ENCODE measurements at places on chromosomes 1 and 21. TPM values are rescaled to one million over a fixed set of nuclear protein-coding genes. Genes with fewer than 3 reads are reported as not detected.

GRCh38 chr1:28601696-28602095, 9.6 kb downstream of the RAB42 start:
- peak; percentile 52 for DNase-seq

DNA sequence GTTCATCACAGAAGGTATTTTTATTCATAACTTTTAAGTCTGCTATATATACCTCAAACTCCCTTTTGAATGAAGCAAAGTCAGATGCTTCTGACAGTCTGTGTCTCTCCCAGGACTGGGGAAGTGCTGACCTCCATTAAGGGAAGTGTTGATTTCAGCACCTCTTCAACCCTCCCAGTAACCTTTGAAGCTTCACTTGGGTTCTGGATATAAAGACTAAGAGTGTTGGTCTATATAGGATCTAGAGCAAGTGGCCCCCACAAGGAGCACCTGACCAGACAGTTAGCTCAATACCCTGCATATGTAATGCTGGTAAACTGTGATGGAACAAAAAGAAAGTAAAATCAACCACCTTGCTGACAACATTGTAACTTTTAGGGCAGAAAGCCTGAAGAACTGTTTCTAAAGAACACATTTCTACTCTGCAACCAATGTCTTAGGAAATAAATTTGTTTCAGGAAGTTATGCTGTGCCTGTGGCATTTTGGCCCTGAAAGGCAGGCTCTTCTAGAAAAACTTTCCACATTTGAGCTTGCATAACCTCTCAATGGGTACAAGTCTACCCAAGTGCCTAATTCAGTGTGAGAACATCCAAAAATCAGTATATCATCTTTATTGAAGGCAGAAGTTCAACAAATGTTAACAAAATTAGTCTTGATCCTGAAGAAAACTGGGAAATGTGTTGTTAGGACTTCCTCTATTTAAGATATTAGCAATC, 865 bp upstream of the PTPN22 start:
- no peak for DNase-seq

DNA sequence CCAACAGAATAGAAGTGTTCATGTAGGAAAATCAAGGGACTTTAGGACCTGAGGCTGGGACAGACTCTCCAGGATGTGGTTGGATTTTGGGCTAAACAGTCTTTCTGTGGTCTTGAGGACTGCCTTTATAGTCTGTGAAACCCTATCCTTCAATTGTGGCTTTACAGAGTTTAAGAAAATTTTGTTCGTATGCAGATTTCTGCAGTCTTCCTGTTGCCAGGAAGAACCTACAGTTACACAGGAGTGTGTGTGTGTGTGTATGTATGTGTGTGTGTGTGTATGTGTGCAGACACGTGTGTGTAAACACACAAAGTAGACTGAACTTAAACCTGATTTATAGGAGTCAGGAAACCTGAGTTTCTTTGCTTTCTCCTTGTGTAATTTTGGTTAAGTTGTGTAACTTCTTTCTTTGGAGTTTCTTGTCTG, 22.8 kb downstream of the NEK7 start:
- no peak for DNase-seq

- DNase-seq: no peak
Observed at GRCh38 chr1:203619091-203619780, 7.4 kb upstream of the ATP2B4 start.

DNA sequence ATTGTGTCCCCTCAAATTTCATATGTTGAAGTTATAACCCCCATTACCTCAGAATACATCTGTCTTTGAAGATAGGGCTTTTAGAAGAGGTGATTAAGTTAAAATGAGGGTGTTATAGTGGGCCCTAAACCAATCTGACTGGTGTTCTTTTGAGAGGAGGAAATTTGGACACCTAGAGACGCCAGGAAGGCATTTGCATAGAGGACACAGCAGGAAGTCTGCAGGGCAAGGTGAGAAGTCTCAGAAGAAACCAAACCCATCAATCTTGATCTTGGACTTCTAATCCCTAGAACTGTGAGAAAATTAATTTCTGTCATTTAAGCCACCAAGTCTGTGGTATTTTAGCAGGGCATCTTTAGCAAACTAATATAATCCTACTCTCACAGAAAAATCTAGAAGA, 13.0 kb downstream of the GOLPH3L start:
- DNase-seq: no peak

GRCh38 chr1:34356853-34357252, 180.1 kb downstream of the C1orf94 start:
- DNase-seq: no peak

GRCh38 chr1:228340686-228341449, 65.8 kb downstream of the TRIM11 start:
- peak; percentile 7 for DNase-seq

DNA sequence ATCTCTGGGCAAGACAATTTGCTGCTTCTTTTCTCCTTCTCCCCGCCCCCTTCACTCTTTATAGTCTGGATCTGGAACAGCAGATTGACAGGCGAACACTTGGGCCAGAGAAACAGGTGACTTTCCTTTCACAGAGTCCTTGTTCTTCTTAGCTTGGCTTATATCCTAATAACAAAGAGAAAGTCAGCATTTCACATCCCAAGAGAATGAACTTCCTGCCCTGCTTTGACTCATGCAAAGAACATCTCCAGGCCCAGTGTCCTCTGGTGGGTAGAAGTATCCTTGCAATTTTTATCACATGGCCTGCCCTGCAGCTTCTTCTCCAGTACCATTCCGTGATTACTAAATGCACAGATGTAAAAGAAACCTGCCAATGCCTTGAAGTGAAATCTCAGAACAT, 764.4 kb downstream of the ADGRL2 start:
- DNase-seq: no peak

DNA sequence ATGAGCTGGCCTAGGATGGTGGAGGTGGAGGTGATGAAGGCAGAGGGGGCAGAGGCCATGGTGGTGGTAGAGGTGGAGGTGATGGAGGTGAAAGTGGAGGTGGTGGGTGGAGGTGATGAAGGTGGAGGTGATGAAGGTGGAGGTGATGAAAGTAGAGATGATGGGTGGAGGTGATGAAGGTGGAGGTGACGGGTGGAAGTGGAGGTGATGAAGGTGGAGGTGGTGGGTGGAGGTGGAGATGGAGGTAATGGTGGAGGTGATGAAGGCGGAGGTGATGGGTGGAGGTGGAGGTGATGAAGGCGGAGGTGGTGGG, 19.7 kb upstream of the NPHP4 start:
- DNase-seq: no peak

GRCh38 chr1:229972600-229973296, 94.3 kb upstream of the GALNT2 start:
- DNase-seq: no peak

- no peak for DNase-seq
Observed at GRCh38 chr1:247343801-247344200, 12.1 kb upstream of the ZNF496 start.

GRCh38 chr1:61226791-61227567, 144.6 kb downstream of the NFIA start:
- no peak for DNase-seq

DNA sequence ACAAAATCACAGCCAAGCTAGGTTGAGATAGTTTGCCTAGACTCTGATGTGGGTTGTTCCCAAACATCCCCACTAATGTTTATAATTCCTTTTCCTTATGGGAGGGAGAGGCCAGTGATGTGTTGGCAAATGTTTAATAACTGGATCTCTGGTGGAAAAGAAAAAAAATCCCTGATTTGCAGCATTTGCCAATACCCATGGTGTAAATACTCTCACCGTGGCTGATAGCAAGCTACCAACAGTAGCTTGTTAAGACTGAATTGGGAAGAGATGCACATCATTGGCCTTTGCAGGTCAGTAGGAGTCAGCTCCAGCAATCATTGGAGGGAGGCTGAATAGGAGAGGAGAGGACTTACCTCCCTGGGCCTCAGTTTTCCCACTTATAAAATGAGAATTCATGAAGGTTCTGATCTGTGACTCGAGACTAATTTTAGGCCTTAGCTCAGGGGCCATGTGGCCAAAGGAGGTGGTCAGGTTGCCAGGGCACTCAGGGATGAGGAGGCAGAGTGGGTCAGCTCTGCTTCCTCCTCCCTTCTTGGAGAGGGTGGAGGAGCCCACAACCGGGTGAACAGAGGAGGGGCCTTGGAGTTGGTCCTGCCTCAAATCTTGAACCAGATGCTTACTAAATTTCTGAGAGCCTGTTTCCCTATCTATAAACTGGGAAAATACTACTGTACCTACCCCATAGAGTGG, 20.0 kb upstream of the SCMH1 start:
- DNase-seq: no peak

- DNase-seq: no peak
Observed at GRCh38 chr1:150235294-150235851, 539 bp downstream of the ANP32E start.

DNA sequence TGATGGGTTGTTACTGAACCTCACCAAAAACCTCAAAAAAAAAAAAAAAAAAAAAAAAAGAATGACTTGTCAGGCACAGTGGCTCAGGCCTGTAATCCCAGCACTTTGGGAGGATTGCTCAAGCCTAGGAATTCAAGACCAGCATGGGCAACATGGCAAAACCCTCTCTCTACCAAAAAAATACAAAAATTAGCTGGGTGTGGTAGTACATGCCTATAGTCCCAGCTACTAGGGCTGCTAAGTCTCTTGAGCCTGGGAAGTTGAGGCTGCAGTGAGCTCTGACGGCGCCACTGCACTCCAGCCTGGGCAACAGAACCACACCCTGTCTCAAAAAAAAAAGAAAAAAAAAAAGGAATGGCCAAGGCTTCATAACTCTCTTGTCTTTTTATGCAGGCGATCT, 11.1 kb downstream of the CHAF1B start:
- no peak for DNase-seq

- no peak for DNase-seq
Observed at GRCh38 chr21:41953249-41953830, 478 bp downstream of the C2CD2 start.

DNA sequence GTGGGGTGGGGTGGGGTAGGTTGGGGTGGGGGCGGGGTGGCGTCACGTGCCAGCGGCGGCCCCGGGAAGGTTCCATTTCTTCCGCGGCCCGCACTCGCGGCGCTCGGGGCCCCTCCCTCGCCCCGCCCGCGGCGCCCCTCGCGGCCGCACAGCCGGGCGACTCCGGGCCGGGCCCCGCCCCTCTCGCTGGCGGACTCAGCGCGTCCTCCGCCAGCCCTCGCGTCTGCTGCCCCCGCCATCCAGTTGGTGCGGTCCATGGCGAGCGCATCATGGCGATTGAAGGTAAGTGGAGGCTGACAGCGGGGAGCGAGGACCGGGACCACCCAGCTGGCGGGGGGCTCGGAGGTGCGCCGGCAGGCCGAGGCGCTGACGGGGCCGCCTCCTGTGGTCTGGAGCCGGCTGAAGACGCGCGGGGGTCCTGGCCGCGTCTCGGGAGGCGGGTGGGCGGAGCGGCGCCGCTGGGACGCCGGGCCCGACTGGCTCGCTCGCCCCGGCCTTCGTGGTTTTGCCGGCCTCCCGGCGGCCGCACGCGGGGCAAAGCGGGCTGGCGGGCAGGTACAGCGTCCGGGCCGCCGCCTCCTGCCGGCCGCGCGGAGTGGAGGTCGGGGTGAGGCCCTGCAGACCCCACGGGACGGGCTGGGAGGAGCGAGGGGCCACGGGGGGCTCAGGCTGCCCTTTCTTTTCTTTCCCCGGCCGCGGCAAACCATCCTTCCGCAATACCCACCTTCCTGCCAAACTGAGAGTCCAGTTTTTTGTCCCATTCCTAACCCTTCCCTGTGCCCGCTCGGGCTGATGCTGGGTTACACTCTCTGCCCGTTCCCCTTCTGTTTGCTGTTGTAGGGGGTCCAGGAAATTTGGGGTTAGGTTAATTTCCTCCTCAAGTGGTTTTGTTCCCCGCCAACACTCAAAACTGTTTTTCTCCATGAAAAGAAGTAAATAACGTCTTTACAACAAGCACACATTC, at the start of gene SYT14:
TSS of gene SYT14 (plus strand) at position 222 of the 964 bp plus-strand sequence. CDS start at position 270, 48 bp downstream.
- no peak for DNase-seq

DNA sequence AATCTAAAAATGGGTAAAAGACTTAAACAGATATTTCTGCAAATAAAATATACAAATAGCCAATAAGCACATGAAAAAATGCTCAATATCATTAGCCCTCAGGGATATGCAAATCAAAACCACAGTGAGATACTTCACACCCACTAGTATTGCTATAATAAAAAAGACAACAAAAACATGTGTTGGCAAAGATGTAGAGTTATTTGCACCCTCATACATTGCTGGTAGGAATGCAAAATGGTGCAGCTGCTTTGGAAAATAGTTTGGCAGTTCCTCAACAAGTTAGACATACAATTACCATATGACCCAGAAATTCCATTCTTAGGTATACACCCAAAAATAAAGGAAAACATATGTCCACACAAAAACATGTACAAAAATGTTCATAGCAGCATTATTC, 30.2 kb downstream of the ZZZ3 start:
- DNase-seq: no peak

DNA sequence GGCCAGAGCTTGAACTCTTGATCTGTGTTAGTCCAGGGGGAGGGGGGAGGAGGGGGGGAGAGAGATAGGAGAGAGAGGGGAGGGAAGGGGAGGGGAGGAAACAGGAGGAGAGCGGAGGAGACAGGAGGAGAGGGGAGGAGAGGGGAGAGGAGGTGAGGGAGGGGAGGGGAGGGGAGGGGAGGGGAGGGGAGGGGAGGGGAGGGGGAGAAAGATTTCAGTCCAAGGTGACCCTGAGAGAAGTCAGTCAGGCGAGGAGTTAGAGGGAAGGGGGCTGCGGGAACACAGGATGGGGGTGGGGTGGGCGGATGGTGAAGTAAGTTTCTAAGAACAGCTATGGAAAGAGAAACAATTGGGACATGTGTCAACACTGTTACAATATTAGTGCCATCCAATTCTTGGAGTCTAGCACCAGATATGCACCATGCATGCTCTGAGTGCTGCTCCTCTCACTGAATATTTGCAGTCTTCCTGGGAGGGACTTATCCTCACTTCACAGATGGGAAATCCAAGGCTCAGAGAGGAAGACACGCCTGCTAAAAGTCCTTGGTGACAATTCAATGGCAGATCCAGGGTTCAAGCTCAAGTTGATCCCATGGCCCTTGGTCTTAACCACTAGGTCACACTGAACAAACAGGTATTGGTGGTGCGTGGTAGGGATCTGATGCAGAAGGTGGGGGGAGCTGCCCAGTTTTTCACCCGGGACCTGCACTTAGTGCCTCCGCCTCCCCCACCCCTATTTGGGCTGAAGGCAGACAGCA, 42.5 kb upstream of the ECE1 start:
- DNase-seq: no peak

- DNase-seq: no peak
Observed at GRCh38 chr1:229114315-229114714, 156.6 kb upstream of the RAB4A start.

DNA sequence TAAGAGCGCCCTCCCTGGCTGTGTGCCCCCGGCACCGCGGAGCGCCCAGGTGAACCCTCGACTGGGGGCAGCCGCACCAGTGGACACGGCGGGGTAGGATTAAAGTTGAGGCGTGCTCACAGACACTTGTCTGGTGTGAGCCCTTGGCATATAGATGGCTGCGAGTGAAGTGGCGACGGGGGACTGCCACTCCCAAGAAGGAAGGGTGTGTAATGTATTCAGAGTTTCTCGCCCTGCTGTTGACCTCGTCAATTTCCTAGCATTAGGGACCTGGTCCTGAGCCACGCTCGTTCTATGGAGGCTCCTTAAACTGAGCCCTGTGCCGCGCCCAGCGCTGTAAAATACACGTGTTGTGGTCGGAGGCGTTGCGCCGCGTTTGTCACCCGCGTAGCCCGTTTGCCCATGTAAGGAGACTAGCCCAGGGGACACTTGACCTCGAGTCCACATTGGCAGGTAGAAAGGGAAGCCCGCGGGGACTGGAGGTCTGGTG, 554 bp downstream of the EVA1C start:
- DNase-seq: peak; percentile 69

The GREM2 gene
- polyA plus RNA-seq: 2.3 TPM

The NFIA gene
- 11.8 TPM for polyA plus RNA-seq

The EXTL1 gene
- 1.5 TPM for polyA plus RNA-seq

The BRINP2 gene
- polyA plus RNA-seq: 0.70 TPM

The CD5L gene
- 0.45 TPM for polyA plus RNA-seq

The BCL2L15 gene
- polyA plus RNA-seq: 0.40 TPM

The COL11A1 gene
- 5.2 TPM for polyA plus RNA-seq

The CXADR gene
- polyA plus RNA-seq: 0.33 TPM

The ADCY10 gene
- polyA plus RNA-seq: 0.05 TPM

The C1orf94 gene
- not detected for polyA plus RNA-seq

All from ovary (tissue), 10 donors.